ENCODE measurements at places on chromosomes 13 and 19.

DNA sequence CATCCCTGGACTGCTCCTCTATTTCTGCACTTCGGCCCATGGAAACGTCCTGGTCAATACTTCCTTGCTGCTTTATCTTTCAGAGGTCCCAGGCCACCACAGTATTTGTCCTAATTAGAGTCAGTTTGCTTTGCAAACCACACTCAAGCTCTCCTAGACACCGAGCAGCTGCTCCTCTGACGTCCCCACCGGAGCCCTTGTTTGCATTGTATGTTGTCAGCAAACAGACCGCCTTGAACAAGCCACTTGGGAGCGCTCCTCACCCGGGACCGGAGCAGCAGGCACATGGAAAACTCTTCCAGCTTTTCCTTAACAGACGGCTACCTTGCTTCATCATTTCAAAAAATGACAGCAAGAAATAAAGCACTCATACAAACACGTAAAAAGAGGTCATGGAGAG, 51.5 kb upstream of the GTF3A start:
- DNase-seq = no peak

DNA sequence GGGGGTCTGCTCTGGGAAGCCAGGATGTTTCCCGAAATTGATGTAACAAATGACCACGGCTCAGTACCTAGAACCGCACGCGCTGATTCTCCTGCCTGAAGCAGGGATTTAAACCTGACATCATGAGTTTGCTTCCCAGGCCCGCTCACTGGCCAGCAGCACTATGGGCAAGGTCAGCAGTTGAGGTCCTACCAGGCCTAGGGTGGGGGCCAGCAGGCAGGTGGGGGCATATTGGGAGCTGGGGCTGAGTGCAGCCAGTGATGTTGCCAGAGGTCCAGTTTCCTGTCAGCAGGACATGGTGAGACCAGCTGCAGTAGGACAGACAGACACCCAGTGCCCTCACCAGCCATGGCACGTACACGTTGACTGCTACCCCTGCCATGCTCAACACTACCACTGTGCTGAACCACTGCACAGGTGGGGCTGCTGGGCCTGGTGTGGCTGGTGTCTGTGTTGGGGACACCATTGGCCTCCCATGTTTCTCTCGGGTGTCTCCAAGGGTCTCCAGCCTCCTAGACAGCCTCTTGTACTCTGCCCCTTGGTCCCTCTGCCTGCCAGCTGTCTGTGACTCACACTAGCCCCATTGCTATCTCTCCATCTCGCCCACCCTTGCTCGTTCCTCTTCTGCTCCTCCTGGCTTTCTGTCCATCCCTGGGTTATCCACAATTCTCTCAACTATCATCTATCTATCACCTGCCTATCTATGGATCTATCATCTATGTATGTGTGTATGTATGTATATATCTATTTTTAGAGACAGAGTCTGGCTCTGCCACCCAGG, 1.1 kb upstream of the C19orf85 start:
- DNase-seq = no peak

DNA sequence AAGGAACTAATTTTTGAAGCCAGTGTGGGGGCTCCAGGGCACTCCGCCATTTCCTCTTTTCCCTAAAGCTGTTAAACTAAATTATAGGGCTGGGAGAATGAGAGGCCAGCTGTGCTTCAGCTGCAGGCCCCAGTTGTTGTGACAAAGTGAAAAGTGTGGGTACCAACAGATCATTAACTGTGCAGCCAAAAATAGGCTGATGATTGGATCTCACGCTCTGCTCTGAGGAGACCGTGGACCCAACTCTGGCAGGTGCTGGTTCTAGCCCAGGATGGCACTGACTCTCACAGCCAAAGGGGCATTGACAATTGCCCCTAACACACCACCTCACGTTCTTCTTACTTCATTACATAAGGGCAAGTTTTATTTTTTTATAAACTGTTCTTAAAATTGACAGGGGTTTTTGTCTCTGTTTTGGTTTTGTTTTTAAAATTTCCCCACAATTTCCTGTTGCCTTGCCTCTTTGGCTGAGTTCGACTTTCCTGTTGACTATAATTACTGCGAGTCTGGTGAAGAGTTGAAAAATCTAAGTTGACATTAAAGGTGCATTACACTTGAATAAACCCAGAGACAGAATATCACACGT, 391.0 kb downstream of the FGF9 start:
- DNase-seq = no peak

GRCh38 chr19:17180997-17181702, 34.0 kb upstream of the USE1 start:
- no peak for DNase-seq

DNA sequence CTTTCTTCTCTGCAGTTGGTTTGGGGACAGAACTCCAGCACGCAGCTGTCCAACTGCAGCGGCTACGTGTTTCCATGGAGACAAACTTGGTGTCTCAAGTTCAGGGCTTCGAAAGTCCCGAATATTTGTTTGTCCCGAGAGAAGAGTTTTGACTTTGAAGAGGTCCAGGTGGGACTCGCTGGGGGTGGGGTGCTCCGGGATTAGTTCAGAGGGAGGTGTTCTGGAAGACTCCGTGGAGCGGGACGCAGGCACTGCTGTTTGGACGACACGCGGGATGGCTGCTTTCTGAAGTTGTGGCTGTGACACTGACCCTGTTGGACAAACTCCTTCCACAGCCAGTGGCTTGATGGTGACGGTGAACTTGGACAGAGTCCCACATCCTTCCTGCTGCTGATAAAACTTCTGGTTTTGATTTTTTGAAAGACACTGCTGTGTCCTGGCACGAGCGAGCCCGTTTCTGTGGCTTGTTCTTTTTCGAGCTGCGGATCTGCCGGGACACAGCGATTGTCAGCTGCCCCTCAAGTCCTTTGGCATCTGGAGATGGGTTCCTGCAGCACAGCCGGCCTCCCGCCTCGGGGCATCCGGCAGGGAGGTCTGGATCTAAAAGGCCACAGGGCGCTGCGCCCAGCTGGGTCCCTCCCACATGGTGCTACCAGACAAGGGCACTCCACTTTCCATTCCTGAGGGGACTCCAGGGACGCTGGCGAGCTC, 15.9 kb upstream of the RANBP3 start:
- no peak for DNase-seq

DNA sequence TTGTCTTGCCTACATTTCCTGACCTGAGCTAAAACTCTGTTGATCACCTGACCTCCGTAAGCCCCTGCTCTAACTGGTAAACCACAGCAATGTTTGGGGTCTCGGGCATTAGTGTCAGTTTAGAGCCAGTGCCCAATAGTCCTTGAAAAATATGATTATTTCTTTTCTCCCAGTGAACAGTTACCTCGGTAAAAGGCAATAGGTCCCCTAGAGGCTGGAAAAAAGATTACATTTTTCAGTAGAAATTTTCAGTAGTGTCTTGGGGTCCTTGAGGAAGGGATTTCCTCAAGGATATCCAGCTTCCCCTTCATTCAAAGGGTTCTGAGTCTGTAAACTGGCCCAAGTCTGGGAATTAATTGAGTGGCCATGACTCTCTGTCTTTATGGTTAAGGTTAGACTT, 177.5 kb downstream of the SLC7A1 start:
- DNase-seq = no peak

GRCh38 chr19:1538978-1539377, 15.1 kb downstream of the PLK5 start:
- DNase-seq = no peak

- no peak for DNase-seq
These were observed 34.6 kb downstream of the CRTC1 start for GRCh38 chr19:18718015-18718526.

GRCh38 chr13:25371875-25372283, at the start of gene ATP8A2:
ATP8A2 (plus strand) TSS chr13:25371974; CDS start chr13:25372213, 239 bp downstream.
- no peak for DNase-seq

GRCh38 chr13:102293723-102294122, 108.1 kb downstream of the FGF14 start:
- DNase-seq = no peak

GRCh38 chr13:84605927-84606326, 723.7 kb upstream of the SLITRK1 start:
- no peak for DNase-seq

DNA sequence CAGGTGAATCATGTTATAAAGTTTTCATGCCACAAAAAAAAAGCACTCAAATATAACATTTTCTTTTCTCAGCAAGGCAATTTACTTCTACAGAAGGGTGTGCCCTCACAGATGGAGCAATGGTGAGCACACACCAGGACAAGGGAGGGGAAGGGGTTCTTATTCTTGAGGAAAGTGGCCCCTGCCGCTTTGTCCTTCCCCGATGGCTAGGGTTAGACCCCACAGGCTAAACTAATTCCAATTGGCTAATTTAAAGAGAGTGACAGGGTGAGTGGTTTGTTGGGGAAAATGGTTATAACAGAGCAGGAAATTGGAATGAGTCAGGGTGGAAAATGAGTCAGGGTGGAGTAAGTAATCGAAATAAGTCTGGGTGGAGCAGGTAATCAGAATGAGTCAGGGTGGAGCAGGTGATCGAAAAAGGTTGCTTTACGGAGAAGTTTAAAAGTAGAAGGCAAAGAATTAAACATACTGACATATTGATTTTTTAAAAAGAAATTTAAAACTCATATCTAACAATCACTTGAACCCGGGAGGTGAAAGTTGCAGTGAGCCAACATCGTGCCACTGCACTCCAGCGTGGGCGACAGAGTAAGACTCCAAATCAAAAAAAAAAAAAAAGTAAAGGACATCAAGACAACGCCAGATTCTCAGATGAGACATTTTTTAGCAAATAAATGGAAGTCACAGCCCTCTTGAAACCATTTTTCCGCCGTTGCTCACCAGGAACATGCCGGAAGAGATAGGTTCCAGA, 813 bp downstream of the ZNF562 start:
- DNase-seq = no peak

DNA sequence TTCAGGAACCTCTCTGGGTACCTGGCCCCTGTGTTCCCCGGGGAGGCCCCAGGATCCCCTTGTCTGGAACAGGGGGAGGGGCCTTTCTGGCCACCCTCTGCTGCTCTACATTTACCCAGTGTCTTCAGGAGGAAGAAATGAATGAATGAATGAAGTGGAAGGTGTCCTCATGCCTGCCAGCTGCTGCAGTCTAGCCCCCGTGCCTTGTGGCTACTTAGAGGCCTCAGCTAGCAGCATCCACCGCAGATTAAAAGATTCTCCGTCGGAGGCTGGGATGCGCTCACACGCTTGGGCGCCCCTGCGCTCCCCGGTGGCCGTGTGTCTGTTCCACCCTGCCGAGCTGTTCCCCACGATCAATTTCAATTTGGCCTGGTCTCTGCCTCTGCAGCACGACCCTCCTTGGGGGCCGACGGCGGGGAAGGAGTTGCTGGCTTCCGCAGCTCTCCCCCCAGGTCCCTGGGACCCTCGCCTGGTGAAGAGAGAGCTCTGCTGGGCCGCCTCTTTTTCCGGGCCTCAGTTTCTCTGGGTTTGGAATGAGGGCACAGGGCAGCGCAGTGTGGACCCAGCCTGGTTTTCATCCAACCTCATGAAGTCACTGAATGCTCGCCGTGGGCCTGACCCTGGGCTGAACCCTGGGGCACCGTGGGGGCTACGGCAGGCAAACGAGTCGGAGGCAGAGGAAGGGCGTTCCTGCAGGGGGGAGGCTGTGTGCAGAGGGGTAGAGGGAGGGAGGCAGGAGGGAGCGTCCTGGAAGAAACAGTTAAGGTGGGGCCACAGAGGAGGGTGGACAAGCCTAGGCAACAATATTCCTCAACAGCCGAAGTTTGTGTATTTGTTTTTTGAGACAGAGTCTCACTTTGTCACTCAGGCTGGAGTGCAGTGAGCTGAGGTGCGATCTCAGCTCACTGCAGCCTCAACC, 28.3 kb downstream of the EFNA2 start:
- DNase-seq = no peak

GRCh38 chr19:35206379-35206778, 22.2 kb downstream of the FAM187B start:
- no peak for DNase-seq

DNA sequence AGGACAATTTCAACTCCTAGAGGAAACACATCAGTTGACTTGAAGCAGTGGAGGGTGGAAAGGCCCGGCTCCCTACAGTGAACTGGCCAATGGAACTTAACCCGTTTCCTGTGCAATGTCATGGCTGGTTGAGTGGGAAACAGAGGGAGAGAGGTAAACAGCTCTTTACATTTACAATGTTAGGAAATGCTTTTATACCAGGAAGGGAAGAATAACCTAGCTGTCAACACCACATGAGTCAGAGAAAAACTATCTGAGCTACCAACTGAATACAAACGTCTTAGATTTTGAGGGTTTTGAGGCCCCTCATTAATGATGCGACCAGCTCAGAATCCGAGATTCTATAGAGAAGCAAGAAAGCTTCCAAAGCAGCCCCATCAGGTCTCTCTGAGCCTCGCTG, 36.7 kb downstream of the CARD8 start:
- no peak for DNase-seq

GRCh38 chr13:39481491-39481890, 121.5 kb downstream of the LHFPL6 start:
- DNase-seq = no peak

DNA sequence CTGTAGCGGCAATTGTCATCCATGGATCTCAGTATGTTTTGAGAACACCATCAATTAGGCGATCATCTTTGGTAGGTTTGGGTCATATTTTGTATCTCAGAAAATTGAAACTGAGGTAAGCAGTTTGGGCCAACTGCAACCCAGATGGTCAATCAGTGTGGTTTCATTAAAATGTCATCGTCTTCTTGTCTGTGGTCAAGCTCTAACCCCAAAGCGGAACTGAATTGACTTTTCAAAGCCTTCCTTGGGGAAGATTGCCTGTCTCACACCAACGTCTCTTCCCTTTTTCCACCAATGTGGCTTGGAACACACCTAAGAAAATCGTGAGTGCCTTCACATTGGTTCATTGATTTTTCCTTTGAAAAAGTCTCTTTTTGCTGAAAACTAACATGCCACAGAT, 56.3 kb upstream of the UBAC2 start:
- DNase-seq = no peak

- DNase-seq = no peak
These were observed 22.4 kb upstream of the BRD4 start for GRCh38 chr19:15354566-15355296.

DNA sequence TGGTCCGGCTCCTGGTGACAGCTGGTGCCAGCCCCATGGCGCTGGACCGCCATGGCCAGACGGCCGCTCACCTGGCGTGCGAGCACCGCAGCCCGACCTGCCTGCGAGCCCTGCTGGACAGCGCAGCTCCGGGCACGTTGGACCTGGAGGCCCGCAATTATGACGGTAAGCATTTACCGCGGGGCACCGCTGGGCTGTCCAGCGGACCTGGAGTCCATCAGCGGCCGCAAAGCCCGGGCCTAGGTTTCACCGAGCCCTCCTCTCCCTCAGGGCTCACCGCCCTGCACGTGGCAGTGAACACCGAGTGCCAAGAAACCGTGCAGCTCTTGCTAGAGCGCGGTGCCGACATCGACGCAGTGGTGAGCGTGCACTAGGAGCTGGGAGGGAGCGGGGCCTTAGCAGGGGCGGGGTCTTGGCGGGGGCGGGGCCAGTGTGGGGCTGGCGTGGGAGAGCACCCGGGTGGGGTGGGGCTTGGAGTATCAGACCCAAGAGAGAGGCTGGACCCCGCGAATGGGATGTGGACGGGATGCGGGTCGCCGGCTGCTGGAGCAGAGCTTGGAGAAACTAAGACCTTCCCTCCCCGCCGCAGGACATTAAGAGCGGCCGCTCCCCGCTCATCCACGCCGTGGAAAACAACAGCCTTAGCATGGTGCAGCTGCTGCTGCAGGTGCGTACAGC, 8.7 kb downstream of the BCL3 start:
- DNase-seq = no peak

Measured in NCI-H446 treated with DMSO at 0.1 percent for 48 hours (cell line).